ENCODE measurements at places on chromosomes 1 and 21. TPM values are rescaled to one million over a fixed set of nuclear protein-coding genes. Genes with fewer than 3 reads are reported as not detected.

The CAPN9 gene
- 0.24 TPM for total RNA-seq

DNA sequence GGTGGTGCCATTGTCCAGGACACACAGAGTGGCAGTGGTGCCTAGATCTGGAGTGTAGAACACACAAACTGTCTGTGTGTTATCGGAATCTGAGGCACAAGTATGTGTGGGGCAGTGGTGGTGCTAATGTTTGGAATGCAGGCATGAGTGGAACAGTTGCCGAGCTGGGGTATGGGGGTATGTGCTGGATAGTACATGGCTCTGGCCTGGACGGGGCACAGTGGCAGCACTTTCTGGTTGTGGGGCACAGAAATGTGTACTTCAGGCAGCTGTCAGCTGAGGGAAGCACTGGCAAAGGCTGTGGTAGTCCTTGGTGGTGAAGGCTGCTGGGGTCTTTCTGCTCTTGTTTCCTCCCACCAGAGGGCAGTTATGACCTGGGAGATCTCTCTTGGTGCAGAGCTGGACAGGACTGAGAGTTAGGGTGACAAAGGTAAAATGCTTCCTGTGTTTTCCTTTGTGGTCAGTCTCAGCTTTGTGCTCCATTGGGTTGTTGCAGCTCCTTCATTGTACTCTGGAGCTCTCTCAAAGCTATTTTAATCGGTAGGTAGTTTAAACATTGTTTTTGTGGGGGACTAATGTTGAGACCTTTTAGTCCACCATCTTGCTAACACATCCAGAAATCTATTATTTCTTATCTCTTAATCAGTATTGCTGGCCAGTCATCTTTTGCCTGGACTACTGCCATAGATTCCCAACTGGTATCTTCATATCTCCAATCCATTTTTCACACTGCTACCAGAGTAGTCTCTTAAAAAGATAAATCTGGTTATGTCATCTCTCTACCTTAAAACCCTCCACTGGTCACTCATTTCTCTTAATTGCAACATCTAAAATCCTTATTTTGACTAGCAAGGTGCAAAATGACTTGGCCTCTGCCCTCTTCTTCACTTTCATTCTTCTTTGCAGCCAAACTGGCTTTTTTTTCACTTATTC lies 83.9 kb upstream of the NBPF4 start:
- DNase-seq = no peak

The KCNJ15 gene
- 0.49 TPM for total RNA-seq

DNA sequence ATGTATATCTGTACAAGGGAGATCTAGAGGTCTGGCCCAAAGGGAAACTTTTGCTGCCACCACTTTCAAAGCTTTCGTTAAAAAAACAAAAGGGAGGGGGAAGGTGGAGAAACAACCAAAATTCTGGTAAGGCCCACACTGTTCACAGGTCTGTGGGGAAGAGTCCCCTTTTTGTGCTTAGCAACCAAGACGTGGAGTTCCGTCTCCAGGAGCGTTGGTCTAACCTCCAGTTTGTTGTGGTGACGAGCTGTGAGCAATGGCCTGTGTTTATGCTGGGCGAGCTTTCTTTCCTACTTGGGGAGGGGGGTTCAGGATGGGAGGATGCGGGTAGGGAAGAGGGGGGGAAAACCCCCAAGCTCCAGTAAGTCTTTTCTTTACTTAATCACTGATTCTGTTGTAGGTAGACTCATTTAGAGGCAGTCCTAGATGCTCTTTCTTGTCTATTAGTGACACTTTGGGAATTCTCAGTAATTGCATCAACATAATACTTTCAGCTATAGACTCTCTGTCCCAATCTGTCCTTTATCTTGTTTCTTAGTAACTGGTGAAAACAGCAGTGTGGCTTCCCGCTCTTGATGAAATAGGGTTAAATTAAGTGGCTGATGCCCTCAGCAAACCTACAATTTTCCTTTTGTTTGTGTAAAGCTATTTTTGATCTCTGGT lies 1.5 kb downstream of the HIPK1 start:
- DNase-seq = no peak

DNA sequence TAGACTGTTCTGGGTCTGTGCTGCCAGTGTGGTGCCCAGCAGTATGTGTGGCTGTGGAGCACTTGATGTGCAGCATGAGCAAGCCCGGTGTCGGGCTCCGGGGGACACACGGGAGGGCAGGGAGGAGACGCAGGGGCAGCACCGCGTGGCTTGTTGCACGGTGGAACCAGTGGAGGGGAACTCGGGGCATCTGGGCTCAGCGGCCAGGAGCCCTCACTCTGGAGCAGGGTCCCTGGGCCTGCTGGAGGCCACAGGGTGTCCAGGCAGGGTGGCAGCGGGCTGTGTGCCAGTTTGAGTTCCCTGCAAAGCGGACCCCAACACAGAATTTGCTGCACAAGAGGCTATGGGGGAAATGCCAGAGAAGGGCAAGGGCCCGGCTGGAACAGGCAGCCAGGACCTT lies 30.6 kb downstream of the PCNT start:
- no peak for DNase-seq

DNA sequence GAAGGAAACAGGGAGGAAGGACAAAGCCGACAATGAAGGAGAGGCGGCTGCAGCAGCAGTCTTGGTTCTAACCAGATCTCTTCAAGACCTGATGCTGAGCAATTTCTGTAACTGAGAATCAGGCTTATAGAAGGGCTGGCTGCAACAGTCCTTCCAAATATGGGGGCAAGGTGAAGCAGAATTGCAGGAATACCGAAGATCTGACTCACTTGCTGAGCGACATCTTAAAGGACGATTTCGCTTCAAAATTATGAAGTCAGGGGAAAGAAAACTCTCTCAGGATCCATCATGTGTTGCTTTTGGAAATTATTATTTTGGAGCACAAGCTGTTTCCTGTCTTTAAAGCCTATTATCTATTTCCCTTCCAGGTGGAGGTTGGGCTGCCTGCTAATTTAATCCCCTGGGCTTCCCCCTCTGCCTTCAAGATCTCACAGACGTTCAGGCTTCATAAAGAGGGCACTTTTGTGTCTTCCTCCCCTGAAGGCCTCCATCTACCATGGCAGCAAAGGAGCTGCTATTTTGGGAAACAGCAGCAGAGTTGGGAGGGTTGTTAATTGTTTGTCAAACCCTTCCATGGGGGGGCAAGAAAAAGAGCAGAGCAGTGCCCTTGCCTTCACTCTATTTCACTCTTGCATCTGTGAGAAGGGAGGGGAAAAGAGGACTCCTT lies 10.8 kb upstream of the IER5 start:
- DNase-seq = no peak

GRCh38 chr1:161722406-161722805 lies 1.1 kb downstream of the FCRLB start:
- no peak for DNase-seq

DNA sequence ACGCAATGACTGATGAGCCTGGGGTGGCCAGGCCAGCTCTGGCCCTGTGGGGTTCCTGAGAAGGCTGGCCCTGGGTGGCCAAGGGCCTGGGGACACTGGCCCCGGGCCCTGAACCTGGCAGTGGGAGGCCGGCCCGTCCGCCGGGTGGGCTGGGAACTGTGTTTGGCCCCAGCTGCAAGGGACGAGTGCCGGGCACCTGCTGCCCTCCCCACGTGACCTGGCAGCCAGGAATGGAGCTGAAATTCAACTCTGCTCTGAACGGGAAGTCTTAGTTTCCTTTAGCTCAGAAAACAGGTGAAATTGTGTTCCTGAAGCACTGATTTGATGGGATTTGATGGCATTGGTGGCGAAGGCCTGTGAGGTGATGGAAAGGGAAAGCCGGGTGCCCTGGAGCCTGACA lies 8.2 kb upstream of the TTLL10 start:
- DNase-seq = no peak

DNA sequence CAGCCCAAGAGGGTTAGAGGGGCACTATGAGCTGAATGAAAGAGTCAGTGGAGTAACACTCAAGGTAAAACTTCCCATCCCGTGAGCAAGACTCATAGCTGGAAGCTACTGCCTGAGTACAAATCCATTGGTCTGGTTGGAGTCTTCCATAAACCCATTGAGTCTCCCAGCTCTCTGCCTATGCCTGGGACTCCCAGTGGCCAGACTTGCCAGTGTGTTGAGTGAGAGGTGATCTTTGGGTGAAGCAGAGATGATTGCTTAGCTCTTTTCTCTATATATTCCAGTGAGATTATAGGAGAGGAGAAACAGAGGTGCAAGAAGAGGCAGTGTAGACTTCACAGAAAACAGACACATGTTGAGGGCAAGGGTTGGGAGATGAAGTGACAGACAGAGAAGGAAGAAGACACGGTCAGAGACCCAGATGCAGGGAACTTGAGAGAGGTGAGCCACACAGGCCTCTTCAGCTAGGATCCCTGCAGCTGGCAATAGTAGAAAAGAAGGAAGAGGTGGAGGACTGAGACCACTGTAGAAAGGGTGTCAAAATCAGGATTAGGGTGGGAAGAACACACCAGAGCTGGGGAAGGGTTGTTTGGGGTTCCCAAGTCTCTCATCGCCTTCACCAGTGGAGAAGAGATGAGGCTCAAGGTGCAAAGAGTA lies 3.7 kb downstream of the FOXD2 start:
- DNase-seq = no peak

The LAMTOR5 gene
- total RNA-seq = 236 TPM

DNA sequence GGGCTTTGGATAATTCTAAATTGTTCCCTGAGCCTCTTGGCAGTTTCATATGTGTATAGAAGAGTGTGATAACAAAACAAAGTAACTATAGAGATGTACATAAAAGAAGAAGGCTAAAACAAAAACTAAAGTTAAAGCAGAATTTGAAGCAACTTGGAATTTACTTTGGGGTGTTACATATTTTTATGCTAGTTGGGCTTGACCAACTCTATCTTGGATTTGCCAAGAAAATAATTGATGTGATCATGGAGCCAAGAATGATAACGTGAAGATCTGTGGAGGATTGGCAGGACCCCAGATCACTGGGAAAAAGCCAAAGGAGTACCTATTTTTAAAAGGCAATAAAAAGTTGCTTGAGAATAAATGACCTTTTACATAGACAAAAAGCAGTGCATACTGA lies 206.9 kb downstream of the LMO4 start:
- no peak for DNase-seq

GRCh38 chr1:235049217-235049616 lies 79.4 kb downstream of the TOMM20 start:
- DNase-seq = no peak

The ARHGEF19 gene
- 1.6 TPM for total RNA-seq

- DNase-seq = no peak
Observed at GRCh38 chr1:225658041-225658440, 5.1 kb upstream of the ENAH start.

DNA sequence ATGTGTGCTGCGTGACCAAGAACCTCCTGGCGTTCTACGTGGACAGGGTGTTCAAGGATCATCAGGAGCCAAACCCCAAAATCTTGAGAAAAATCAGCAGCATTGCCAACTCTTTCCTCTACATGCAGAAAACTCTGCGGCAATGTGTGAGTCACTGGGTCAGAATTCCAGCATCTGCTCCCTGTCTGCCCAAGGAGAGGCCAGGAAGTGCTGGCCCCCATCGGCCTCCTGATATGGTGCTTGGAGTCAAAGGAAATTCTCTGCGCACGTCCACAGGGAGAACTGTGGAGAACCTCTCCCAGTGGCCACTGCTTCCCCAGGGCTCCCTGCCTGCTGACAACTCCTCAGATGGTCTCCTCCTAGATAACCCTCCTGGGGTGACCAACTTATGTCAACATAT lies 25.6 kb upstream of the IL20 start:
- DNase-seq = no peak

- DNase-seq = no peak
Observed at GRCh38 chr1:82762829-82763532, 962.2 kb downstream of the ADGRL2 start.

DNA sequence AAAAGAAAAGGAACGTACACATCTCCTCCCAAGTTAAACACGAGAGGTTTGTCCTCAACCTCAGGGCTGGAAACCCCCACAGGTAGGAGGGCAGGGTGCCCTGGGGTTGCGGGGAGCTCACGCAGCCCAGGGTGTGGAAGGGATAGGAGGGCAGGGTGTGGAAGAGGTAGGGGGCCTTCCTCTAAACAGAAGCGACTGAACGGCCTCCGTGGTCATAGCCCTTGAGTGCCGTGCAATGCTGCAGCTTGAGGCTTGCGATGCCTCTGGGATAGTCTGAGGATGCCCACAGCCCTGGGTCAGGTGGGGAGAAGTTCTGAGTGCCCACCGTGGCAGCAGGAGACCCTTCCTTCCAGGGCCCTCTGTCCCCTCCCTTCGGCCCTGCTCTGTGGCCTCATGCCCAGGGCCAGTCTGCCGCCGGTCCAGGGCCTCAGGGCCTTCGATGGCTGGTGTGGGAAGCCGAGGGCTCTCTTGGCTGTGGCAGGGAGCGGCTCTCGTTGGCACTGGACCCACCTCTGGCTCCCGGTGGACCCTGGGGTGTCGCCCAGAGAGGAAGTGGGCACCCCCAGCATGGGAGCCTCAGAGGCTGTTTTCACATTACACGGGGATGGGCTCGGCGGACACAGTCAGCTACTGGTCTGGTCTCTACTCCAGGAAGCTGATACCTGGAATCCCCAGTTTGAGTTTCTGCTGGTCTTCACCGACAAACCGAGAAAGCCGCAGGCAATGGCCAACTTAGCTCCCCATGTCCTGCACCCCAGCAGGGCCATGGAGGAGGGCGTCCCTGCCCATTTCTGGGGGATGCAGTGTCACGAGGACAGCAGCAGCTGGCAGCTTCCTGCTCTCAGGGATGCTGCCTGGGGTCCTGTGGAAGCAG lies 6.4 kb upstream of the CDK11B start:
- no peak for DNase-seq

DNA sequence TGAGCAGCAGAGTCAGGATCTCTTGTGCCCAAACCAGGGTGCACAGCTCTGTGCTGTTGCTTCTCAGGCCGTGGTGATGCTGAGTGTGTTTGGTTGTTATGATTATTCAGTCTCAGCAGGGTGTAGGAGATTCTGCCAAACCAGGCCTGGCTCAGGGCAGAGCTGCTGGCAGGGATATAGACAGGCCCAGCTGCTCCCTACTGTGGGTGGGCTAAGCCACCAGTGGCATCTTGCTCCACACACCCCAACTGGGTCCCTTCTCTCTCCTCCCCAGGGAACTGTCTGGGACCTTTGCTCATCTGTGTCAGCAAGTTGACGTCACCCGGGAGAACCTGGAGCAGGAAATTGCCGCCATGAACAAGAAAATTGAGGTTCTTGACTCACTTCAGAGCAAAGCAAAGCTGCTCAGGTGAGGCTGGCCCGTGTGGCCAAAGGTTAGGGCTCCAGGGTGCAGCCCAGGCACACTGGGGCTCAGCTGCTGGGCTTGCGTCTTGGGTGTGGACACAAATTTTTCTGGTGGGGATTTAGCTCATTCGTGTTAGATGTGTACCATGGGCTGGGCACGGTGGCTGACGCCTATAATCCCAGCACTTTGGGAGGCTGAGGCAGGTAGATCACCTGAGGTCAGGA lies 9.9 kb upstream of the MIIP start:
- no peak for DNase-seq

The FCRLB gene
- total RNA-seq = 0.27 TPM

The TMEM82 gene
- not detected for total RNA-seq
